ENCODE measurements at places on chromosomes 12 and 14. TPM values are rescaled to one million over a fixed set of nuclear protein-coding genes. Genes with fewer than 3 reads are reported as not detected.

- DNase-seq, result no peak
Observed at GRCh38 chr12:62006076-62006732, 254.0 kb upstream of the USP15 start.

- DNase-seq, result peak; percentile 78
Observed at GRCh38 chr14:49893309-49894213, 679 bp downstream of the ARF6 start.

SSPN gene
- not detected for total RNA-seq

GRCh38 chr12:108766294-108766693 lies 35.0 kb upstream of the CORO1C start:
- DNase-seq, result no peak

RTN1 gene
- total RNA-seq, result not detected

DNA sequence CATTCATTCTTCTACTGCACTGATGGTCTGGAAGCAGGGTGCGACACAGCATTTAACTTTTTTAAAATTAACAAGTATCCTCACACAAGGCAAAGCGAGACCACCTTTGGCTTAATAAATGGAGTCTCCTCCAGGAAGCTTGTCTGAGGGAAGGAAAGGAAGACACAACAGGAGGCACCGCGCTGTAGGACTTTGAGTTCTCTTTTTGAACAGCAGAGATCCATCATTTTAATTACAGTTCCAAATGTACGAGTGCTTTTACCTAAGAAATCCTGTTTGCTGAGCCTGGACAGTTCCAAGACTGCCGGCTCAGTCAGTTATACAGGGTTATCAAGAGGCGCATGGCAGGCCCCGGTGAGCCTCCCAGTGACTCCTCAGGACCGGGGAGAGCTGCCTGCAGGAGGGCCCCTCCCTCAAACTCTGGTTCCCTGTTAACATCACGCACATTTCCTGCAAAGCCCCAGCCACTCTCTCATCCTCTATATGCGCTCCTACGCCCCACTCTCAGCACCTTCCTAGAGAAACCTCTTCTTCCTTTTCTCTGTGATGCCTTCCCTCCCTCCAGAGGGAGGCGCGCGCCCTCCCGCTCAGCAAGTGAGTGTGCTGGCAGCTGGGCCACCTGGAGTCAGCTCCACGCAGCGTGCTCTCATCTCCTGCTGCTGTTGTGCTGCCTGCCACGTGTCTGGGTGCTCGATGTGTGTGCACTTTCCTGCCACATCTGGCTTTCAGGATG lies 46.1 kb downstream of the STX2 start:
- no peak for DNase-seq

- peak; percentile 12 for DNase-seq
Observed at GRCh38 chr14:77120771-77121743, 20.5 kb downstream of the ZDHHC22 start.

GRCh38 chr12:9039397-9039977 lies 50.1 kb downstream of the KLRG1 start:
- DNase-seq, result no peak

BMP4 gene
- not detected for total RNA-seq

- DNase-seq, result no peak
Observed at GRCh38 chr12:124610021-124610612, 42.7 kb upstream of the NCOR2 start.

GLIPR1L1 gene
- not detected for total RNA-seq

DNA sequence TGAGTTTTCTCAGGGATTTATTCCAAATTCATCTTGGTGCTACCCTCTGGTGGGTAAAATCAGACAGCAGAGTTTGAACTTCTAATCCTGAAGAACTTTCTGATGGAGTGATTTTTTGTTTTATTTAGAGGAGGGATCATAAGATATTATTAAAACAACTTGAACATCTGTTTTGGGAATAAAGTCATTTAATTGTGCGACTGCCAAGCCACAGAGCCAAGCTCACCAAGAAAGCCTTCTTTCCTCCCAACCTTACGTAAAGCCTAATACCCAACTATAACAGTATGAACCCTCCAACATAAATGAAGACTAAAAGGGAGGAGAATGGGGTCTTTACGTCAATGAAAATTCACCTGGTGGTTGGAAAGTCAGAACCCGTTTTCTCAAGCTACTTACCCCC lies 205.5 kb upstream of the IGF1 start:
- no peak for DNase-seq

GRCh38 chr12:75589801-75590200 lies 78.4 kb upstream of the KRR1 start:
- DNase-seq, result no peak

GRCh38 chr14:97866195-97866594 lies 1069.0 kb downstream of the VRK1 start:
- no peak for DNase-seq

DNA sequence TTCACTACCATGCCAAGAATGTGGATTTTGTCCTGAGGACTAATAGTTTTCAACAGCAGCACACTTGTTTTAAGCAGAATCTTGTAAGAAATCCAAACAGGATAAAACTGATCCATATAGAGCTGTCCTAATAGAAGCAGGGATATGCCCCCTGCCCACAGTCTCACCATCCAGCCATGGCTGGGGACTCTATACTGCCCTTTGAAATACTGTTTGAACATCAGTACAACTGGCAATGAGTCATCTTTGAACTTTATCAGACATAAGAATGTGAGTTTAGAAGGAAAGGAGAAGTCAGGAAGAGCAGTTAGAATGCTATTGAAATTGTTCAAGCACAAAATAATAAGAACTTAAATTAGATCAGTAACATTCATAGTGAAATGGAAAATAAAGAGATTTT lies 3.8 kb upstream of the C12orf42 start:
- no peak for DNase-seq

- no peak for DNase-seq
Observed at GRCh38 chr14:63852271-63852816, 460 bp upstream of the SYNE2 start.

- DNase-seq, result no peak
Observed at GRCh38 chr14:80924365-80925103, 17.0 kb downstream of the CEP128 start.

DNA sequence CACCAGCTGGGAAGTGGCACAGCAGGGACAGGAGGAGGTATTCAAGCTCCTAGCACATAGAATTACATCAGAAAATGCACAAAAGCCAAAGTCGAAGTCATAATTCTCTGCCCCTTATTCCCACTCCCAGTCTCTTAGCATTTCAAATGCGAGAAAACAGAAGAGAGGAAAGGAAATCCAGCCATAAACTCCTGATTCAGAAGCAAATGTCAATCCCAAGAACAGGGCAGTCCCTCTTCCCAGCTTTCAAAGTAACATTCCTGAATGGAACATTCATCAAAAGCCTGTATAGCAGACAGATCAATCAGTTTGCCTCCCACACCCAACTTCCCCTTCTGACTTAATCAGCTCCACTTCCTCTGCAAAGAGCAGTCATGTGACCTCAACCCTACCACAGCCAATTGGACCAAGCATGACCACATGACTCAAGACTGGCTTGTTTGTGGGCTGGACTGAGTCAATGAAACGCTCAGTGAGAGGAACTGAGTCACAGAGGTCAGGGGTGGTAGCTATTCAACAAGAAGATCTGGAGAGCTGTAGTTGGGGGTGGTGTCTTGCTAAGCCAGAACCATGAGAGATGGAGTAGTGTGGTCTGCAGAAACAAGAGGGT lies 41.4 kb upstream of the TUNAR start:
- DNase-seq, result no peak

GRCh38 chr14:98931126-98931525 lies 340.9 kb downstream of the BCL11B start:
- no peak for DNase-seq

KLHL33 gene
- 0.05 TPM for total RNA-seq

GRCh38 chr12:12201274-12201758 lies 65.5 kb downstream of the LRP6 start:
- no peak for DNase-seq

GRCh38 chr14:54577977-54578376 lies 11.0 kb downstream of the SAMD4A start:
- DNase-seq, result no peak

- no peak for DNase-seq
Observed at GRCh38 chr14:22888662-22889061, 5.6 kb downstream of the REM2 start.

DNA sequence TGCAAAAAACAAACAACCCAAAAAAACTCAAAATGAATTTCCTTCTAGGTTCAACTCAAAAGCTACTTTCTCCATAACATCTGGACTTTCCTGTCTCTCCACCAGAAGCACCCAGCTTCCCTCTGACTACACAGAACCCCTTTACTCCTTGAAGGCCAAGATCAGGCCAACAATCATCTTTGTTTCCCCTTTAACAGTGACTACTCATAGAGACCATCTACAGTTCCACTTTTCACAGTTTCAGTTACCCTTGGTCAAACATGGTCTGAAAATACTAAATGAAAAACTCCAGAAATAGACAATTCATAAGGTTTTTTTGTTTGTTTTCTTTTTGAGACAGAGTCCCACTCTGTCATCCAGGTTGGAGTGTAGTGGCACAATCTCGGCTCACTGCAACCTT lies 11.8 kb downstream of the GCH1 start:
- DNase-seq, result no peak

DNA sequence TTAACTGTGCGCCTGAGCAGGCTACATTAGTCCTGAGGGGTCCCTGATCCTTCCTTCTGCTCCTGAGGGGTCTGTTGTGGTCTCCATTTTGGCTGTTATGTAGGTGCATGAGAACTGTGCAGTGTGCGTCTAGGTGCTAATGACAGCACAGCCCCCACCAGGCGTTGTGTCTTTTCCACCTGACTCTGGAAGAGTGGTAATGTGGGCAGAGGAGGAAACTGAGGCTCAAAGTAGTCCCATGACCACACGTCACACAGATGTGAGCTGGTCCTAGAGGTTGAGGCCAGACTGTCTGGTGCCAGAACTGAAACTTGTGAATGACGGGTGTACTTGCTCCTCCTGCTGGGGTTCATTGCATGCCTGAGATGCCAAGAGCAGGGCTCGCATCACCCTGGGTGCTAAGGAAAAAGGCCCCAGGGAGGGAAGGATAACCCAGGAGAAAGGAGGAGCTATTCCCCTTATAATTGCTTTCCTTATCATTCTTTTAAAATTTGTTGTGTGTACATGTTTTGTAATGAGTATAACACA lies 111.8 kb downstream of the SLC25A47 start:
- no peak for DNase-seq

KLRC1 gene
- 0.12 TPM for total RNA-seq
